ENCODE measurements at places on chromosomes 1 and 21.
A peak's percentile ranks its signal among the peaks of the same experiment; 100 is the strongest.

- DNase-seq = no peak
Measured at GRCh38 chr1:67100833-67101232, 33.9 kb downstream of the C1orf141 start.

- no peak for DNase-seq
Measured at GRCh38 chr1:165570078-165570477, 26.3 kb downstream of the LRRC52 start.

GRCh38 chr1:160859166-160859565, 3.5 kb downstream of the CD244 start:
- DNase-seq = no peak

DNA sequence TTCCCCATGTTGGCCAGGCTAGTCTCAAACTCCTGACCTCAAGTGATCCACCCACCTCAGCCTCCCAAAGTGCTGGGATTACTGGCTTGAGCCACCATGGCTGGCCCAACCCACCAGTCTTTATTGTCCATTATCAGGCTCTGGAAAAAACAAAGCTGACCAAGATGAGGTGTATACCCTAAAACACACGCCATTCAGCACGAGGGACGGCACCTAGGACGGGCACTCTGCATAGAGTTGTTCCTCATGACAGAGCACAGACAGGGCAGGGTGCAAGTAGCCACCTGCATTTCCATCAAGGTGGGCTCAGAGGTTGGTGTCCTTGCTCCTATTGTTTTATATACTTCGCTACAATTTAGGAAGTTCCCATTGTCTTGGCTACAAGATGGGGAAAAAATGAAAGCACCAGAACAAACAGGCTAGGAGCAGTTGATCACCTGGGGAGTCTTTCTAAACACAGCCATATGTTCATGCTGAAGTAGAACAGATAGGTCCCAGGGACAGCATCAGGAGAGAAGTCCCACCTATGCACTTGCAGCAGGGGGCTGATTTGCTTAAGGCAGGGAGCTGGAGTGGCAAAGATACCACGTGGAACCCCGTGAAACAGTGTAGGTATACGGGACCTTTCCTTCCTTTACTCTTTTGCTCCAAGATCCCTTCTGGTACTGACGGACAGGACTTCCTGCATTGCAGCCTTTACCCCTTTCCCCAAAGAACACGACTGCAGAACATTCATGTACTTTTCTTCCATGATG, 4.5 kb downstream of the KRTCAP2 start:
- DNase-seq = no peak

- no peak for DNase-seq
Measured at GRCh38 chr21:35619184-35619583, 441.1 kb downstream of the SETD4 start.

DNA sequence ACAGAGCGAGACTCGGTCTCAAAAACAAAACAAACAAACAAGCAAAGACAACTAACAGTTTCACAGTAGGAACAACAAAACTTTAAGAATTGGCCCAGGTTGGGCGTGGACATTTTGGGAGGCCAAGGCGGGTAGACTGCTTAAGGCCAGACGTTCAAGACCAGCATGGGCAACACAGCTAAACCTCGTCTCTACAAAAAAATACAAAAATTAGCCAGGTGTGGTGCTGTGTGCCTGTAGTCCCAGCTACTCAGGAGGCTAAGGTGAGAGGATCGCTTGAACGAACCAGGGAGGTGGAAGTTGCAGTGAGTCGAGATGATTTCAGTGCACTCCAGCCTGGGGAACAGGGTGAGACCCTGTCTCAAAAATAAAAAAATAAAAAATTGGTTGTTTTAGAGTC, 13.5 kb downstream of the GTF2B start:
- DNase-seq = no peak

DNA sequence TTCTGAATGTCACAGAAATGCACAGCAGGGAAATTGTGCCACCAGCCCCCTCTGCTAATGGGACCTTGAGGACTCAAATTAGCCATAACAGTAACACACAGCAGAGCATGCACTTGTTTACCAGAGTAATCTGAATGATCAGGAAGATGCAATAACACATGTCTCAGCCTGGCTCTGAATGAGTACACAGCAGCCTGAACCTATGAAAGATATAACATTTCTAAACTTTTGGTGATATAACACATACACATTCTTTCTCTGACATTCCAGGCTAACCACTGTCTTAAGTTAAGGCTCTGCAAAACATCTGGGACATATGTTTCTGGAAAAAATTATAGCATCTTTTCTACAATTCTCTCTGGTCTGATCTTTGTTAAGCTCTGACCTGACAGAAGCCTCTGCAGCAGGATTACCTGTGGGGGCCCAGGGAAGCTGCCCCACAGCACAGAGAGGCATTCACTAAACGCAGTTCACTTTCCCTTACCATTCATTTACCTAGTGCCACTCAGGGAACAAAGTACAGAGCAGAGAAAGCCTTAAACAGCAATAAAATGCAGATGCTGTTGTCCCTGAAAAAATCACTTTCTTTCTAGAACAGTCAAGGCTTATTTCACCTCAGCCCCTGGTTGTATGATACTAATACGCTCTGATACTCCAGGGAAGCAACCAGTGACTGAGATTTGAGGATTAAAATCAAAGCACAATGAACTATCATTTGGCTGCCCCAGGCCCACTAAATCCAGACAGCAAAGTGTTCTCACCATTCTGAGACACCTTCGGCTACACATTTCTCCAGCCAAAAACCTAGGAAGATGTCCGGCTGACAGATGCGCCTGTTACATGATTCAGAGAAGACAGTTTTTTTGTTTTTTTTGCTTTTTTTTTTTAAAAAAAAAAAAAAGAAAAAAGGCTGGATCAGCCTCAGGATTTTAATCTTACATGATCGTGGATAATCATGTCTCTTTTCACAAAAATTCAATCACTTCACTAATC, 54.0 kb upstream of the CNN3 start:
- no peak for DNase-seq

DNA sequence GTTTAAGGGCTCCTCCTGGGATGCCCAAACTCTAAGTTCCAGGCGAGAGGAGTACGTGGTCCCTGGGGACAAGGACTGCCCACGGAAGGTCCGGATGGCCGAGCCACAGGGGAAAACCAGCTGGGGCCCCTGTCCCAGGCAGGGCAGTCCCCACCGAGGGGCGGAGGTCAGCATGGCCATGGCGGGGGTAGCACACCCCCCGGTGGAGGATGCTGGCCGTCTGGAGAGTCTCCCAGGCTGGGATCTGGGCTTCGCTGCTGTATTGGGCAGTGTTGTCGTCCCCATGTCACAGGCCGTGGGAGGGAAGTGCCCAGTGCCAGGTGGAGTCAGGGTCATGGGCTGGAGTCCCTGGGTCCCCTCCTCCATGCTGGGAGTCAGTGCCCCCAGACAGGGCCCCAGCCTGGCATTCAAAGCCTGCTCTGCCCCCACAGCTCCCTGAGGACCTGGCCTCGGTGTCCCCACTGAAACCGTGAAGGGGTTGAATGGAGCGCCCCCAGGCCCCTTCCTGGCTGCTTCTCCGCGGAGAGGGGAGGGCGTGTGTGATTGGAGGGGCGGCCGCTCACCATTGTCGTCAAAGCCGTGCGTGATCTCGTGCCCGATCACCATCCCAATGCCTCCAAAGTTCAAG, 6.8 kb downstream of the PRXL2B start:
- no peak for DNase-seq

DNA sequence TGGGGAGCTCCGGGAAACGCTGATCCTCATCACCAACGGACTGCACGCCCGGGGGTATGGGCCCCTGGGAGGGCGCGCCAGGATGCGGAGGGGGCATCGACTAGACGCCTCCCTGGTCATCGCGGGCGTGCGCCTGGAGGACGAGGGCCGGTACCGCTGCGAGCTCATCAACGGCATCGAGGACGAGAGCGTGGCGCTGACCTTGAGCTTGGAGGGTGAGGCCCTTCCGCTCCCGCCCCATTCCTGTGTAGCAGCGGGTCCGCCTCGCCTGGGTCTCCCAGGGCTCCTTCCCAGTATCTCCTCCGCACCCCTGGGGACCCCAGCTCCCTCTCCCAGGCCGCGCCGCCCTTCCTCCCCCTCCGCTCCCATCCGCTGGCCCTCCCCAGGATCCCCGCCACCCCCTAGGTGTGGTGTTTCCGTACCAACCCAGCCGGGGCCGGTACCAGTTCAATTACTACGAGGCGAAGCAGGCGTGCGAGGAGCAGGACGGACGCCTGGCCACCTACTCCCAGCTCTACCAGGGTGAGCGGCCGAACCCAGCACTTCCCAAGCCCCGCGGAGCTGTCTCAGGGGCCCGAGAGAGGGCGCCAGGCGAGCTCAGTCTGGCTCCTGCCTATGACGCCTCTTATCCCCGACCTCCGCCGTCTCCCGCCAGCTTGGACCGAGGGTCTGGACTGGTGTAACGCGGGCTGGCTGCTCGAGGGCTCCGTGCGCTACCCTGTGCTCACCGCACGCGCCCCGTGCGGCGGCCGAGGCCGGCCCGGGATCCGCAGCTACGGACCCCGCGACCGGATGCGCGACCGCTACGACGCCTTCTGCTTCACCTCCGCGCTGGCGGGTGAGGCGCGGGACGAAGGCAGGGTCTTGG, 5.0 kb downstream of the HAPLN2 start:
- no peak for DNase-seq

DNA sequence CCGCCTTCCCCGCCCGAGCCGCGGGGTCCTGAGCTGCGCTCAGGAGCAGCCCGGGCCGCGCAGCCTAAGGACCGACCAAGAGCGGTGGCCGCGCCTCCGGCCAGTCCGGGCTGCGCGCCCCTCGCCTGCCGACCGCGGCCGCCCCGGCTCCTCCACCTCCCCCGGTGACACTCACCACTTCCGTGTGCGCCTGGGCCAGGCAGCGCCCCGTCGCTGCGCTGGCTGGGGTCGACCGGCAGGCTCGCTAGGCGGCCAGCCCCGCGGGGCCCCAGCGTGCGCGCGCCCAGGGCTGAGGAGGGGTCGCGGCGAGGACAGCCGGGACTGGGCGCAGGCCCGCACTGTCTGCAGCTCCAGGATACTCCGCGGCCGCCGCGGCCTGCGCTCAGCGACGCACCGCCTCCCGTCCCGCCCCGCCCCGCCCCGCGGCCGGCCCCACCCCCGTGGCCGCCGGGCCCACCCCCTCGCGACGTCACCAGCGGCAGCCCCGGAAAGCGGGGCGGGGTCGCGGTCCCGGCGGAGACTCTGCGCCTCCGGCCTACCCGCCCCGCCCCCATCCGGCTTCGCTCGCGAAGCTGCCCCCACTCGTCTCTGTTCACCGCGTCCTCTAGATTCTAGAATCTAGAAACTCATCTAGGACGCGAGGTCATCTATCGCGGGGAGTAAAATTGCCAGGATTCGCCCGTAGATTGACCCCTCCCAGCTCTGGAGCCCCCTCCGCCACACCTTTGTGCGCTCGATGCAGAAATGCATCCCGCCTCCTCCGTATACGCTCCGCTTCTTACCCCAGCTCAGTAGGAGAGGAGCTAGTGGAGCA, at the start of gene JAK1:
Gene JAK1 (minus strand): TSS at position 392 of the 814 bp plus-strand sequence. CDS start 80,285 bp downstream, outside the sequence.
- no peak for DNase-seq

GRCh38 chr21:22351076-22351475, 1352.9 kb downstream of the NCAM2 start:
- DNase-seq = no peak

DNA sequence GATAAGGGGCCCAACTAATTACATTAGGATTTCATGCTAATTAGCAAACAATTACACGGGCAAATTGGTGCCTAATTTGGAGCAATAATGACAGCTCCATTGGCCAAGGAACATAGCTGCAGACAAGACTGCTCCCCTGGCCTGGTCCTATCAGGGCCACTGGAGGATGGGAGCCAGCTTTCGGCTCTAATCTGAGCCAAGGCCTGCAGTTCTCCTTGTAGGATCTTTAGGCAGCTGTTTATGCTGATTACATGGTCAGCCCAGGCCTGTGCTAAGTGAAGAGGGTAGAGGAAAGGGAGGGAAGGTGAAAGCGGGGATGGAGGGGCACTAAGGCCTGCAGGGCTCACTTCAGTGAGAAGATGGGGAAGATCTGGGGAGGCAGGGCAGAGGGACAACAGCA, 12.4 kb upstream of the ADGRB2 start:
- DNase-seq = no peak

GRCh38 chr21:37904856-37905255, 11.4 kb downstream of the KCNJ6 start:
- DNase-seq = peak; percentile 10

DNA sequence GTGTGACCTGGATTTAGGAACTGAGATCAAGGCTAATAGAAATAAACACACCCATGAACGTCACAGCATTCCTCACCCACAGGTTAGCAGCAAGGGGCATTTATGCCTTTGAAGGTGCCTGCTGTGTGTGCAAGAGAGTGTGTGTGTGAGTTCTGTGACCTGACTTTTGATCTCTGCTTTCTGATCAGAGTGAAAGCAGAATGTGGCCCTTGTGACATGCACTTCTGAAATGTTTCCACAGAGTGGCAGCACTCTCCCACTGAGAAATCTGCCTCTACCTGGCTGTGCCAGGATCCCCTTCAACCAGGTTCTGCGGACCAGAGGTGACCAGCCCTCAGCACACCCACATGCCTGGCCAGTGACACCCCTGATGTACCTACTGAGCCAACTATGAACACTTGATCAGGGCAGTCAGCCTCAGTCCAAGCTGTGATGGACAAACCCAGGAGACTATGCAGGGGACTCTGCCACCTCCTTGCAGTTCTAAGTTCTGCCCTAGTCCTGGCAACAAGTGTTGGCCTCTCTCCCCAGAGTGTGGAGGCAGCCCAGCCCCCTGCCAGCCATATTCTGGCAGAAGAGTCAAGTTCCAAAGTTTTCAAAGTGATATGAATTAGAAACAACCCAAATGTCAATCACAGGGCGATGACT, 41.0 kb downstream of the RXRG start:
- DNase-seq = no peak

DNA sequence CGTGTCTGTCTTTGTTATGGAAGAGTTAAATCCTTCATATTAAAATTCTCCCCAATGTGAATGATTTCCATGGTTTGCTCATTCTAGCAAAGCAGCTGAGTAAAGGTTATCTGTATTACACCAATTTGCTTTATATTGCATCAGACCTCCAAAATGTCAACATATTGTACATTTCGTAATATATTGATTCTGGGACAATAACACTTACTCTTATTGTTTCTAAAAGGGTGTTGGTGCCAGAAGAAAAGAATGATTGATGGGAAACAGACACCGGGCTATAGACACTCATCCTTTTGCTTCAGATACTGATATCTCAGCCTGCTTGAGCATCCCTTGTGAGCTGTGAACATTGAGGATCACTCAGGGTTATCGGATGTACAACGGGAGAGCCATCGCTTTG, 7.0 kb downstream of the NTNG1 start:
- DNase-seq = no peak

GRCh38 chr21:25790878-25791204, 56.1 kb downstream of the GABPA start:
- DNase-seq = no peak

- no peak for DNase-seq
Measured at GRCh38 chr1:16628361-16629111, 15.2 kb upstream of the NBPF1 start.

DNA sequence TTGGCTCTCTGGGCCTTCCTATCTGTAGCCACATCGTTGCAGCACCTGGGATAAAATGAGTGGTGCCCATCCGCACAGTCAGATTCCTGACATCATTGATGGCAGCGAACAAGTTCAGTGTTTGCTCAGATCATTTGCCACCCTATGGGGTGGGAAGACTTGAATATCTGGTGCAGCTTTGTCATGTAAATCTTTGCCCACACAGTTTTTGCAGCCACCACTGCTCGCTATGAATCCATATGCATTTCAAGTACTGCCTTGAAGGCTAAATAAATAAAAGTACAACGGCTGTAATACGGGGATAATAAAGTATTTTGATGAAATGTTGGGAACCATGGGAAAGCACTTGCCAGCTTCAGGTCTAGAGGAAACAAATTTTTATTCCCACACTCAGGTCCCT, 56.3 kb upstream of the COA6 start:
- no peak for DNase-seq
